ENCODE measurements at places on chromosomes 13 and 19.

- no peak for DNase-seq
These were observed 18.5 kb upstream of the POP4 start for GRCh38 chr19:29587518-29587986.

- no peak for DNase-seq
These were observed 17.9 kb upstream of the C13orf46 start for GRCh38 chr13:113991676-113992179.

- no peak for DNase-seq
These were observed 292.5 kb downstream of the UQCRFS1 start for GRCh38 chr19:28920269-28921066.

DNA sequence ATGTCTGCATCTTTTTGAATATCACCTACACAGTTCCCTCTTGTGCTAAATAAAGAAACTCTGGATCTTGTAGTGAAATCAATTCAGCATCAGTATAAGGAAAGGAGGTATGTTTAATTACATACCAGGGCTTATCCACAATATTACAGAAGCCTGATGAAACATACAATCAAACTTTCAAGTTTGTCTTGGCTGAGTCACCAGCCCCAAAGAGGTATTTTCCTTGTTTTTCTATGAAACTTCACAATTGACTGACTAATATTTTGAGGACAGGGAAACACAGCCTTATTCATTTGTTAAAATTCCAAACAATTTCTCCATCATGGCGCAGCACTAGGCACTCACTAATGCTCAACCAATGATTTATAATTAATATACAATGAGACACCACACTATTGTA lies 952.4 kb downstream of the PCDH17 start:
- no peak for DNase-seq

GRCh38 chr19:33402421-33403220 lies 29.1 kb downstream of the CEBPG start:
- peak; percentile 62 for DNase-seq

DNA sequence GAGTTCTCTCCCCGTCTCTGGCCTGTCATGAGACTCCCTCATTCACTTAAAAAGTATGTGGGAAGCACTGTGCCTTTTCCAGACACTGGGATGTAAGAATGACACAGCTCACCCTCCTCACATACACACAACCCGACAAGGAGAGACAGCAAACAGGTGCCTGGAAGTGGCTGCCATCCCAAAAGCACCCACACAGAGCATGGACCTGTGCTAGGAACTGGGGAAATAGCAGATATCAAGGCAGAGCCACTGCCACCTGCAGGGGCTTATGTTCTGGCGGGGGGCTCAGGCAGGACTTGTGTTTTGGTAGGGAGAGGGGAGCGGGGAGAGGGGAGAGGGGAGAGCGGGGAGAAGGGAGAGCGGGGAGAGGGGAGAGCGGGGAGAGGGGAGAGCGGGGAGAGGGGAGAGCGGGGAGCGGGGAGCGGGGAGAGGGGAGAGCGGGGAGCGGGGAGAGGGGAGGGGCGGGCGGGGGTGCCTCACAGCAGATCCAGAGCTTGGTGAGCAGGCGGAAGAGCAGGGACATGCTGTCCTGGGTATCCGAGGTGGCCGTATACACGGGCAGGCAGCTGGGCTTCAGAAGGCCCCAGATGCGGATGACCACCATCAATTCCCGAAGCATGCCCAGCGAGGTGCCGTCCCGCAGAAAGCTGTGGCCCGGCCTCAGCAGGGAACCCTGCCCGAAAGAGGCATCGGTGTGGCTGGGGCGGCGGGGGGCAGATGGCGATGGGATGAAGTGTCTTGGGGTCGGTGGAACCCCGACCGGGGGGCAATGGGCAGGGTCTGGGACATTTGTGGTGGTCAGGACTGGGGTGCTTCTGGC lies 12.2 kb downstream of the CFD start:
- DNase-seq = peak; percentile 87

- no peak for DNase-seq
These were observed 27.0 kb downstream of the MTRF1 start for GRCh38 chr13:41236369-41236768.

DNA sequence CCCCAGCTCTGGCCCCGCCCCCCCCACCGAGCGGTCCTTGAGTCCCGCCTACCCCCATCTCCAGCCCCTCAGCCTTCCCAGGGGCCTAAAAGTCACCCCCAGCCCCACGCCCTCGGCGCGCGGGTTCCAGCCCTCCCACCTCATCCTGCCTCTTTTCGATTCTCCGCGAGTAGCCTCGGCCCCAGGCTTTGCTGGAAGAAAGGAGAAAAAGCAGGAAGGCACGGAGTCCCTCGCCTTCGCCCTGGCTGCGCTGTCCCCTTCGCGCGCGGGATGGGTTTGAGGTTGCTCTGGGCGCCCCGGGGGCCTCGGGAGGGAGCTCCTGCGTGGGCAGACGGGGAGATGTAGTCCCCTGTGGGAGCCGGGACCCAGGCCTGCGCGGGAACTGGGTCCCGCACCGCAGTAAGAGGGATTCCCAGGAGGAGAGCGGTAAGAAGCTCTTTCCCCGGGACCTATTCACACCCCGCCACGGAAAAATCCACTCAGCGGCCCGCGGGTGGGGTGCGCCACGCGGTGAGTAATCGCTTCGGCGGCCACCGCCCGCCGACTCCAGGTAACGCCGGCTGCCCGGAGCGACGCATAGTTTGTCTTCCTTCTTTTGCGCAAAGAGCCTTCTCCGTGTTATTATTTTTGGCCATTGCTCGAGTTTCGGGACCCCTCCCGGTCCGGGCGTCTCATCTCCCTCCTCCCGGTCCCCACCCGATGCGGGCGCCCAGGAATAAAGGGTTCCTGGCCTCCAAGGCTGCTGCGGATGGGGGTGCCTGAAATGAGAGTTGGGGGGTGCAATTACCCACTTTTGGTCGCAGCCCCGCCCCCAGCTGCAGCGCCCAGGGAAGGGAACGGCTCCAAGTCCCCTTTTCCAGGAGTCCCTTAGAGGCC lies 865 bp upstream of the CRLF1 start:
- DNase-seq = no peak

GRCh38 chr13:98513837-98514236 lies 63.1 kb downstream of the STK24 start:
- no peak for DNase-seq

DNA sequence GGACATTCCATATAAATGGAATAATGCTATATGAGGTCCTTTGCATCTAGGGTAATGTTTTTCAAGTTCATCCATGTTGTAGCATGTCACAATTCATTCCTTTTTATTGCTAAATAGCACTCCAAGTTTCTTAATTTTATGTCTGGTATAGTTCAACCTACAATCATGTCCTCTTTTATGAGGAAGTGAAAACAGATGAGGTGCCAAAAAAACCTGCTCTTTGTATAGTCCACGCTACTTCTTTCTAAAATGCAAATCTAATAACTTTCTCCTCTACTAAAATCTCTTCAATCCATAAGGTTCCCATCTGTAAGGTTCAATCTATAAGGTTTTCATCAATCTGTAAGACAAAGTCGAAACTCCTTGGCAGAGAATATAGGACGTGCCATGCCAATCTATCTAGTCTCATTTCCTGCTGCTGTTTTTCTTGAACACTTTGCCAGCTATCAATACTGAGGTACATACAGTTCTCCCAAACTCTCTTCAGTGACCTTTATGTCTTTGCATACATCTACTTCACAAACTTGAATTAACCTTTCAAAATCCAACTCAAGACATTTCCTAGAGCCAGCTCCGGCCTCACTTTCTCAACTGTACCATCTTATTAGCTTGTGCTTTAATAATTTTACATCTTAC lies 33.7 kb downstream of the INTS6 start:
- DNase-seq = no peak

DNA sequence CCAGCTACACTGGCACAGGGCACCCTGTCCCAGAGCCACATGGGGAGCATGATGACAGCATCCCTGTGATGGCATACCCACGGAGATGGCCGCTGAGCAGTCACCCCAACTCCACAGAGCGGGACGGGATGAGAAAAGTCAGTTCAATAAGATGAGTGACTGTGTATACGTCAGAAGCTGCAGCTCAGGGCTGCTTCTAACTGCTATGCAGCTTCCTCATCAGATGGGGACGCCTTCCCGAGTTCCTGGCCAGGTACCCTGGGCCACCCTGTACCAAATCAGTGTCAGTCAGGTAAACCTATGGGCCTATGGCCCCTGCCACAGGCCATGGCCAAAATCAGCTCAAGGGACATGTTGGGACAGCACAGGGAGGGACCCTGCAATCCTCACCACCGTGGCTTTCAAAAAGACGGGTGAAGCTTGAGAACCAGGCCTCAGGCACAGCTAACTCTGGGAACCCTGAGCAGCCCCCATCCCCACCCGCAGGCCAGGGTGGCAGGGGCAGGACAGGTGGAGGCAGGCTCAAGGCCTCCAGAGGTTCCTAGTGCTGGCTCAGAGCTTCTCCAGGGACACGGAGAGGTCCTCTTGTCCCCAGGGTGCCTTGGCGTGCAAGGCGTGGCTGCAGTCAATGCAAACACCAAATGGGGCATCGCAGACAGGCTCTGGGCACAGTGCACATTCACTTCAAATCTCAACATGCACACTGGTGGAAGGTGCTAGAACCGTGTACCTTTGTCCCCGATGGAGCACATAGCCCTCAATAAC lies 122.4 kb downstream of the TUBA3C start:
- no peak for DNase-seq

- peak; percentile 90 for DNase-seq
These were observed 920 bp upstream of the UBE2L5 start for GRCh38 chr13:30421093-30422053.

GRCh38 chr19:18046059-18046718 lies 38.2 kb downstream of the ARRDC2 start:
- no peak for DNase-seq

DNA sequence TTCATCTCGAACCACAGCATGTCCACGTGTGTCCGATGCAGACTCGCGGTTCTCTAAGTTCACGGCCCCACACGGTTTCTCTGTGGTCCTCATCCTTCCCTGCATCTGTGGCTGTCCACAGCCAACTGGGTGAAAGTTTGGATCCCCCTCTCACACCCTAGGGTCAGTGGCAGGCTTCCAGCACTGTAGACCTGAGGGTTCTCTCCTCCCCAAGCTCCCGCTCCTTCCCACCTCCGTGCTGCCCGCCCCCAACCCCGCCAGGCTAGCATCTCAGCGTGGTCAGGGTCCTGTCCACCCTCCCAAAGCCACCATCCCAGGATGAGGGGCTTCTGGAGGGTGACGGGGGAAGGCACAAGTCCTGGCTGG lies 3.0 kb downstream of the ANGPTL4 start:
- no peak for DNase-seq

- peak; percentile 31 for DNase-seq
These were observed 15.9 kb upstream of the ATF5 start for GRCh38 chr19:49912965-49913685.

DNA sequence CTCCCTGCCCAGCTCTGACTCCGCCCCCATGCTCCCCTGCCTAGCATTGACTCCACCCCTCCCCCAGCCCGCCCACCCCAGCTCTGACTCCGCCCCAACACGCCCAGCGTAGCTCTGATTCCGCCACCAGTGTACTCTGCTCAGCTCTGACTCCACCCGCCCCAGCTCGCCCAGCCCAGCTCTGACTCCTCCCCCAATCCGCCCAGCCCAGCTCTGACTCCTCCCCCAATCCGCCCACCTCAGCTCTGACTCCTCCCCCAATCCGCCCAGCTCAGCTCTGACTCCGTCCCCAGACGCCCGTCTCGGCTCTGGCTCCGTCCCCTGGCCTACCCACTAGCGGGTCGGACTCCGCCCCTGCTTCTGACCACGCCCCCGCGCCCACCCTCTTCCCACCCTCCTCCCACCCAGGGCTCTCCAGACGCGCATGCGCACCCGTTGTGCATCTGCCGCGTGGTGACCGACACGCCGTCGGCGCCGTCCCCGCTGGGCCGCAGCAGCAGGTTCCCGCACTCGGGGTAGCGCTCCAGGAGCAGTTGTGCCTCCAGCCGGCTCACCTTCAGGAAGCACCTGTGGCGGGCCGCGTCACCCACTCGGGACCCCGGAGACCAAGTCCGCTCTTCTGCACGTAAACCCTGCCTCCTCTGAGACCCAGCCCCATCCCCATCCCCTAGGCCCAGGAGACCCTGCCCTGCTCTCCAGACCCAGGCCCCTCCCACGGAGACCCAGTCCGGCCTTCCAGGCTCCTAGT lies 10.2 kb downstream of the STAP2 start:
- peak; percentile 100 for DNase-seq

All from kidney (tissue), 22 donors.